ENCODE measurements at places on chromosomes 2 and 18. TPM values are rescaled to one million over a fixed set of nuclear protein-coding genes. Genes with fewer than 3 reads are reported as not detected.

GRCh38 chr2:55419233-55419678 is 400 bp downstream of the CCDC88A start:
- no peak for DNase-seq

DNA sequence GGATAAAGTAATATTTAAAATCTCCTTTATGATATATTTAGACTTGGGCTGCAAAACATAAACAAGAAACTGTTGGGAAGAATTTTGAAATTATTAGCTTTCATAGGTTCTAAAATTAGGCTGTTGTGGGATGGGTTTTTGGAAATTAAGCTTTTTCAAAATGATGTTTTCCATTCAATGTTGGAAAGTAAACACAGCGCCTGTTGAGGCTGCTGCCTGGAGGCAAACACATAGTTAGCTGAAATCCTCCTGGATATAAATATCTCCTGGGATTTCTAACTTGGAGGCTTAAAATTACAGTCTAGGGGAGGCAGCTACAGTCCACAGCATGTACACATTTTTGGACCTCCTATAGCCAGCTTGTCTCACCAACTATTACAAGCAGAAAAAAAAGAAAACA is 197.3 kb downstream of the DCC start:
- DNase-seq: no peak

- DNase-seq: no peak
Observed at GRCh38 chr2:112833976-112834375, 2.6 kb downstream of the IL1B start.

DNA sequence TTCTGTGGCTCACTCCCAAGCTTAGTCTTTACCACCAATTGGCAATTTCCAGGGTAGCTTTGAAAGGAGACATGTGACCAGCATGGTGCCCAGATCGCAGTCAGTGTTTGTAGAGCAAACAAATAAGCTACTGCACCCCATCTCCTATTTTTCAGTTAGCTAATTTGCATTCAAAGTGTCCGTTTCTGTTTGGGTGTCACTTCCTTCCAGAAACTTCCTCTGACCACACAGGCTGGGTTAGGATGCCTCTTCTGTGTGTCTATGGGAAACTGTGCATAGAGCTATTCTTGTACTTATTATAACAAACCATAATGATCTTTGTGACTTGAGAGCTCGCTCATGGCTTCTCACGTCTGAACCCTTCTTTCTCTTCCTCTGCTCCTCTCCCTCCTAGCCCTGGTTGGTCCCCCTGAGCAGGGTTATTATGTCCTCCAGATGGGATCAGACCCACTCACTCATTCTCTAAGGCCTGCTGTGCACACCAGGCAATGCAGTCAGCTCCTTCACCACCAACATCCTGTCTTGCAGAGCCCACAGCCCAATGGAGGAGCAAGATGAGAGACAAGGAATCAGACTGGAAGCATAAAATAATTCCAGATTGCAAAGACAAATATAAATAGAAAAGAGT is 101.2 kb upstream of the ALK start:
- peak; percentile 82 for DNase-seq

DNA sequence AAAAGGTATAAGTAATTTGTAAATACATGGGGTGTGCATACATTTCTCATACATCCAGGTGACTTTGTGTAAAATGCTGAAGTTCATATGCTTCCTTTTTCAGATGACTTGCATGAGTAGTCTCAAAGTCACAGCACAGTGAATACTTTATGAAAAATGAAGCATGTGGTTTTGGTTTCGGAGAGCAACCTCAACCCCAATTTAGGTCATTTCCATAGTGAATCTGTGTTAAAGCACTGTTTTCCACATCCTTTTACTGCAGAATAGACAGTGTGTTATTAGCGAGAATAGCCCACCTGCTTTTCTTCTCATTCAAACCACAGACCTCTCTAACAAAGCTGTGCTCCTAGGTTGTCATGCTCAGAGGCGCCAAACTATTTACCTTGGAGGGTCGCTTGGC is 204.4 kb upstream of the RASGRP3 start:
- DNase-seq: no peak

DNA sequence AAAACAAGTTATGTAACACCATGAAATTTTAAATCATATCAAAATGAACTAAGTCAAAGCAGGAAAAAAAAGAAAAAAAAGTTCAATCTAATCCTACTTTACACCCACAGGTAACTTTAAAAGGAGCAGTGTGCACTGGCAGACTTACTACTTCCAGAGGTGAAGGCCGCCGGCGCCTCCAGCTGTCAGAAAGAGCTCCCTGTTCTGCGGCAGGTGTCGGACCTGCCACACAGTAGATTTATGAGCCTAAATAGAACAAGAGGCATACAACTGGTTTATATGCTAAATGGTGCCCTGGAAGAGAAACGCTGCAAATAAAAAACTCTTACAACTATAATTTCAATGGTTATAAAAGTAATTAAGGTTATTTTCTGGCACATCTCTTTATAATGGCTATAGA is 23.1 kb upstream of the PNO1 start:
- no peak for DNase-seq

RAB10 gene
- 91.0 TPM for total RNA-seq
